Activated CD8-positive, alpha-beta memory T cell treated with anti-CD3 and anti-CD28 coated beads for 36 hours (primary cell): ENCODE measurements at places on chromosomes 1 and 21. TPM values are rescaled to one million over a fixed set of nuclear protein-coding genes. Genes with fewer than 3 reads are reported as not detected.

TRIM58 gene
- total RNA-seq: 0.08 TPM

MIXL1 gene
- total RNA-seq: 0.11 TPM

GPR157 gene
- 1.9 TPM for total RNA-seq

CSRP1 gene
- total RNA-seq: 71.8 TPM

MEGF6 gene
- 1.3 TPM for total RNA-seq

LENEP gene
- total RNA-seq: not detected

ADAMTS1 gene
- total RNA-seq: 0.08 TPM

PPIAL4G gene
- total RNA-seq: 0.06 TPM

PODN gene
- total RNA-seq: not detected

NUDT4B gene
- total RNA-seq: 0.44 TPM

UTS2 gene
- total RNA-seq: not detected

IL23R gene
- total RNA-seq: 1.0 TPM

C1QB gene
- not detected for total RNA-seq

IL24 gene
- 1.3 TPM for total RNA-seq

LYPLAL1 gene
- total RNA-seq: 20.1 TPM

KCNJ9 gene
- not detected for total RNA-seq

SPRR2F gene
- total RNA-seq: not detected

A3GALT2 gene
- not detected for total RNA-seq

NBPF4 gene
- 0.10 TPM for total RNA-seq

GJA9 gene
- not detected for total RNA-seq

ZBTB8A gene
- total RNA-seq: 0.17 TPM

RIMS3 gene
- total RNA-seq: 1.4 TPM
